ENCODE measurements at places on chromosomes 5 and 9.
A peak's percentile ranks its signal among the peaks of the same experiment; 100 is the strongest.

- no peak for DNase-seq
These were observed 73.9 kb downstream of the ATG10 start for GRCh38 chr5:82045554-82046275.

DNA sequence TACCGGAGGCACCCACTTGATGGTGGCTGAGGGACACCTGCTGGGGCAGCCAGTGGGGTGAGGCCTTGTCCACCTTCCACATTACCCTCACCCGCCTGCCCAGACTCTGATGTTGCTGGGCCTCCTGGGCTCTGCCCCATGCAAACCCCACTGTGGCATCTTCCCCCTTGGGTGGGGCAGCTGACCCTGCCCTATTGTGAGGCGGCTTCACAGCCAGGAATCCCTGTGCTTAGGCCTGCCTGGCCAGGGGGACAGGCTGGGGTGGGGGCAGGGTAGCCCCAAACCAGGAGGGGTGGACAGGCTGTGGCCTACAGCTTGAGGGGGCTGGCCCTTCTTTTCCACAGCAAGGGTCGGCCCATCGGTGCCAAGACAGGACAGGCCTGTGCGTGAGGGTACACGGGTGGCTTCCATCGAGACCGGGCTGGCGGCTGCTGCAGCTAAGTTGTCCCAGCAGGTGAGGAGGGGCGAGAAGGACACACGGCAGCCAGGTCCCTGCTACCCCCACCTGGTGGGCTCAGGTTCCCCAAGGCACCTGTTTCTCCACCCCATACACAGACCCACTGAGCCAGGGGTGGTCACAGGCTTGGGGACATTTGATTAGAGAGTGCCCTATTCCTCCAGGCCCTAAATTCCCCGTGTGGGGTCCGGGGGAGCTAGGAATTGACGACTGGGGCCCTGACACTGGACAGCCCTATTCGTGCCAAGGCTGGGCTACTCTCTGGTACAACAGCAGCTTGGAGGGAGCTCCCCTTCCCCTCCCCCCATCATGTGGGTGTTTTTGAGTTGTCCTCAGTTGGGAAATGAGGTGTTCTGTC, 99.2 kb downstream of the PHF2 start:
- no peak for DNase-seq

GRCh38 chr5:159638954-159639559, 277.2 kb upstream of the ADRA1B start:
- no peak for DNase-seq

- no peak for DNase-seq
These were observed 434.5 kb upstream of the TRPC7 start for GRCh38 chr5:136799806-136800372.

GRCh38 chr5:143491646-143492045, 88.2 kb upstream of the NR3C1 start:
- DNase-seq, result no peak

GRCh38 chr9:87534957-87535356, 37.3 kb downstream of the DAPK1 start:
- DNase-seq, result no peak

- no peak for DNase-seq
These were observed 164.9 kb downstream of the KDM4C start for GRCh38 chr9:6922680-6923079.

DNA sequence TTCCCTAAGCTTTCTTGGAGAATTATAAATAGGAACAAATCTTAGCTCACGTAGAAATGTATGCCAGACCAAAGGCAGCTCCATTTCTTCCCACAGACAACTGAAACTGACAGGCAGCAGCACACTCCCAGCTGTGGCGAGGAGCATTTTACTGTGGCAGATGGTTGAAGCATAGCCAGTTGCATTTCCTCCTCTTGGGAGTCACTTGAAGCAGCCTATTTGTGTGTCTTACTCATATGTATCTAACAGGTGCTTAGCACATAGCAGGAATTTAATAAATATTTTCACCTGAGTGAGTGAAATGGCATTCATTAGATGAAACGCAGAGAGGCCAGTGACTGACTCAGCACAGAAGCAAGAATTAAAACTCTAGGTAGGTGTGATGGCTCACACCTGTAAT, 12.3 kb upstream of the MTMR12 start:
- DNase-seq, result no peak

- DNase-seq, result no peak
These were observed 167.9 kb upstream of the TNC start for GRCh38 chr9:115285836-115286235.

DNA sequence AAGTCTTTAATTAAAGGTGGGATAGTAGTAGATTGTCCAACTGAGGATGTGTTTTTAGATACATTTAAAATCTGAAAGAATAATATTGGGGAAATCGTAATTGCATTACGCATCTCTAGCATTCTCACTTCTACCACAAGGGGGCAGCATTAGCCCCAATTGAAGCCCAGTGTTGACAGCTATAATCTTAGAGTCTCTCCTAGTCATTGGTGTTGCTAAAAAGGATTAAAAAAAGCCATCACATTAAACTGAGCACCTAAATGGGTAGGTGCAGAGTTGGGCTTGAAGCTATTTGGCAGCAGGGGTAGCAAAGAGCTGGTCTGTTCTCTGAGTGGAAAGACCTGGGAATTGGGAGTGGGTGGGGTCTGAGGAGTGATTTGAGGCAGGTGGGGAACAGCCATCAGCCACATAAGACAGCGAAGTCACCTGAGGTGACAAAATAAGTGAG, 177.2 kb downstream of the OSTF1 start:
- peak; percentile 7 for DNase-seq

DNA sequence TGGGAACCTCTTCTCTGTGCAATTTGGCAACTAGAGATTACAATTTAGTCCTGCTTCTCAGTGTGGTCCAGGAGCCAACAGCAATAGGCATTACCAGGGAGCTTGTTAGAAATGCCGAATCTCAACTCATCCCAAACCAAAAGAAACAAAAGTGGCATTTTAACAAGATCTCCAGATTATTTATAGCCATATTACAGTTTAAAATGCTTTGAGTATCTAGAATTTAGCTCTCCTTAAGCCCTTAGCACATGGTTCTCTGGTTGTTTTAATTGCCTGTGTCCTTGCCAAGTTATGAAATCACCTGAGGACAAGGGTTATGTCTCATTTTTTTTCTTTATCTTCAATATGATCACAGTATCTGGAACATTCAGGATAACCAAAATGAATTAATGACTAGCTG, 51.6 kb upstream of the TAS2R1 start:
- no peak for DNase-seq

GRCh38 chr9:98980291-98980690, 36.6 kb downstream of the COL15A1 start:
- DNase-seq, result no peak

DNA sequence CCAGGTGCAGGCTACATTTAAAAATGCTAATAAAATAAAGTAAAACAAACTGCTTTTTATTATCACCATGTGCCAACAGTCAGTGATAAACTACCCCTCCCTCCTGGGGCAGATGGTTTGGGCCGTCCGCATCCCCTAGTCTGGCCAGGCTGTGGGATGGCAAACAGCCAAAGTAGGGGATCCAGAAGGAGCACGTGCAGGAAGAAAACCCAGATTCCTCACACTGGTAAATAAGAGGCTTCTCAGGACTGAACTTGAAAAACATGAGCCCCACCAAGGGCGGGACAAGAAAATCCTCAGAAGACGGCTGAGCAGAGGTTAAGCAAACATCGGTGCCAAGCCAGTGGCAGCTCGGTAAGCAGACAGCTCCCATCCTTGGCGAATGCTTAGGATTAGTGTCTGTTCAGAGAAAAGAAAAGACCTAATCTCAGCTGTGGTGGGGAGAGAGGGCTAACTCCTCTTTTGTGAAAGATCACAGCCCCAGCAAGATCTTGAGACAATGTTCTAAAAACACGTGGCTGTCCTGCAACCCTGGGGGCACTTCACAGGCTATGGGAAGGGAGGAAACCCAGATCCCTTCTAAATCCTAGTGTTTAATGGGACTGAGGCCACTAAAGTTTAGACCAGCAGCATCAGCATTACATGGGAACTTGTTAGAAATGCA, 46.5 kb upstream of the GDNF start:
- DNase-seq, result no peak

- DNase-seq, result no peak
These were observed 752 bp downstream of the TSSK1B start for GRCh38 chr5:113433862-113434612.

GRCh38 chr5:18491349-18491748, 857.1 kb downstream of the TAF11L14 start:
- no peak for DNase-seq

DNA sequence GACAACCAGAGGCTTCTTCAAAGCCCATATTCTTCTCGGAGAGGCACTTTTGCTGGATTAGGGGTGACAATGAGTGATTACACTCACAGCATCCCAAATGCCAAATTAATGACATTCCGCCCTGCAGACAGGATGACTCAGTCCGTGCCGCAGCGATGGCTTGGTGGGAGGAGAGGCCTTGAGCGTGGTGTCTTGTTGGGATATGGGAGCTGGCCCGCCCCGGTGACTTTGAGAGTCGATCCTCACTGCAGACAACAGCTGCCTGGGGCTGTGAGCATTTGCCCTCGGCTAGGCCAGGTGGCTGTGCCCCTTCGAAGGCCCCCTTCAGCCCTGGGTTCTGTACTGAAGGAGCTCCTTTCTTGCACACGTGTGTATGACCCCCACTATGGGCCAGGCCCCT, 29.8 kb downstream of the OLFM1 start:
- DNase-seq, result no peak

GRCh38 chr5:56815658-56816545, 553 bp downstream of the MAP3K1 start:
- no peak for DNase-seq

DNA sequence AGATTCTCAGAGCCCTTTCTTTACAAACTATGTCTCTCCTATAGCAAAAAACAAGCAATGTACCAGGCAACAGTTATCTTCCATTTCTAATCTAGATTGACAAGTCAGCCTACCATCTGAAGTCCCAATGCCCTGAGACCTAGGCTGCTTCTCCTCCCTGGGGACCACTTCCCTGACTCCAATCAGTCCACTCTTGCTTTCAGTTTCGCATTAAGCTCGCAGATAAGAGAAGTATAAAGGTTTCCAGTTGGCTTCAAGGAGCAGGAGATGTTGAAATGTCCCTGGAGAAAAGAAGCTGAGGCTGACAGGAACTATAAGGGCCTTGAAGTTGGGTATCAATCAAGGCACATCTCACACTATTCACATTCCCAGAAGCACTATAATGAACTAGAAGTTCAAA, 32.3 kb downstream of the ERP44 start:
- no peak for DNase-seq

GRCh38 chr5:56973473-56973872, 21.6 kb upstream of the MIER3 start:
- no peak for DNase-seq

- DNase-seq, result no peak
These were observed 75.2 kb downstream of the GOLPH3 start for GRCh38 chr5:32098890-32099310.

DNA sequence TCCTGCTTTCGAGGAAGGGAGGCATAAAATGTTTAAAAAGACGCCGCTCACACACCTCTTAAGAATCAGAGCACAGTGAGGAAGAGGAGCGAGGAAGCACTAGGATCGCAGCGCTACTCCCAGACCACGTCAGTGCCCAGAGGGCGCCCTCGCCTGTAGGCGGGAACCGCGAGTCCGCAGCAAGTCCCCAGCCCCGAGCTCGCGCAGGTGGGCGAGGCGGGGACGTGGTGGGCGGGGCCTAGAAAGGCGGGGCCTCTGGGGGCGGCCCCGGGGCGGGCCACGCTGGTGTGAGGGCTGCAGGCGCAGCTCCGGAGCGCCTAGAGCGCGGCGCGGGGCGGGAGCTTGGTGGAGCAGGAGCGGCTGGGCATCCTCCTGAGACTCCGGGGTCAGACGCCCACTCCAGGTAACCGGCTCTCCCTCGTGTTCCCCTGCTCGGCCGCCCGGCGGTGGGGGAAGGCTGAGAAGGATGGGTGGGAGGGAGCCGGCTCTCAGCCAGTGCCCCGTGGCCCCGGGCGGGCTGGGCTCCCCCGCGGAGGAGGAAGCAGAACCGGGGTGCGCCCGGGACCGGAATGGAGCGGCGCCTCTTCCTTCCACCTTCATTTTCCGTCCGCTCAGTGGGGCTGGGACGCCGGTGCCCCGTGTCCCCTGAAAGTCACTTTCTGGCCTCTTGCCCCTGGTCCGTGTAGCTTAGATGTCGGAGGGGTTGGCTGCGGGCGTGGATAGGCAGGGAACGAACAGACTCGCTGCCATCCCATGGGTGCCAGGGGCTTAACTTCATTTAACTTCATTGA, at the start of gene GCNT1:
TSS of gene GCNT1 (plus strand) at position 280 of the 791 bp plus-strand sequence. CDS start 43,200 bp downstream, outside the sequence.
- DNase-seq, result peak; percentile 77

GRCh38 chr5:60161340-60161934, 267.9 kb upstream of the PDE4D start:
- DNase-seq, result no peak

GRCh38 chr9:13165236-13165945, 114.1 kb downstream of the MPDZ start:
- no peak for DNase-seq

DNA sequence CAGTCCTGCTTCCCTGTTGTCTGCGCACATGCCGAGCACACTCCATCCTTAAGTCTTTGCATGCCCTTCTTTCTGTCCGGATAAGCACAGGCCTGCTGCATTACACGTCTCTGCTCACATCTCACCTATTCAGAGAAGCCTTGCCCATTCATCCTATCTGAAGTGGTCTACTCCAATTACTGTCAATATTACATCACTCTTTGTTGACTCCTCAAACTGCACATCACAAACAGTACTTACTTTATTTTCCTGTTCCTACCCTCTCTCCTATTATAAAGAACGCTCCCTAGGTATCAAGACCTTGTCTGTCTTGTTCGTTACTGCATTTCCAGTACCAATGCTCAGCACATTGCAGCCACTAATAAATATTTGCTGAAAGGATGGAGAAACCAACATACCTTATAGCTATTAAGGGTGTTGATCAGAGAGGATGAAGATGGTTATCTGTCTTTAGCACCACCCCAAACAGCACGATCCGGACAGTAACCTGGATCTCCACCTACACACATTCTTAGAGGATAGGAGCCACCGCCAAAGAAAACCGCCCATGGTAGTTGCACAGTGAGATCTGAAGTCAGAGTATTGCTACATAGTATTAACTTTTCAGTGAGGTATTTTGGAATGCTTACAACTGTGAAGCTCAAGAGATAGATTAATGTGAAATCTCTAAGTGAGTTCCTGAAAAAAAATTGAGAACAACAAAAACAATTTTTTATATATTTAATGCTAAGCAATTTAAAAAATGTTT, 1.6 kb upstream of the PRRC1 start:
- DNase-seq, result no peak

DNA sequence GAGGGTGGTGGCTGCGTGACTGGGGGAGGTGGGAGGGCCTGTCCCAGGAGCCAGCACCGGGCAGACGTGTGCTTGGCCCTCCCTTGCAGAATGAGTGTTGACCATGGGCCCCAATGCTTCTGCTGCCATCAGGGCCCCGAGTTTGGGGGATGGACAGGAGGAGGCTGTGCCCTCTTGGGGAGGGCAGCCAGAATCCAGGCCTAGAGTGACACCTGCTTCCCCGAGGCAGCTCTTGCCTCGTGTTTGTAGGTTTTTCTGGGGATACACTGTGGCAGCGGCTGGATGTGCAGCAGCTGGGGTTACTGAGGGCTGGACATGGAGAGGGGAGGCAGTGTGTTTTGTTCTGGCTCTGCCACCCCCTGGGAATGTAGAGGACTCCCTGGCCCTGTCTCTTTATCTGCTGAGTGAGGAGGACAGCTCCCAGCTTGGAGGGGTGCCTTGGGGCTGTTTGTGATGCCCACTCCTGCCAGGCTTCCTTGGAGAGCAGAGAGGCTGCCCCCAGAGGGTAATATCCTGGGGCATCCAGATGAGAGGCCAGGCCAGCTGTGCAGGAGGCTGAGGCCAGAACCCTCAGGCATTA, 22.7 kb downstream of the WNK2 start:
- DNase-seq, result no peak

- no peak for DNase-seq
These were observed 20.7 kb downstream of the TNFSF8 start for GRCh38 chr9:114909661-114910060.

All from stimulated activated CD8-positive, alpha-beta memory T cell treated with anti-CD3 and anti-CD28 coated beads, Interleukin-4, amount 100 ng/mL, for 4 hours (primary cell).